NCI-H524 (cell line): ENCODE measurements at places on chromosomes 1 and 21.

GRCh38 chr1:56061824-56062223, 517.5 kb downstream of the PLPP3 start:
- no peak for DNase-seq

GRCh38 chr1:94538243-94538827, 3.2 kb downstream of the F3 start:
- DNase-seq, result no peak

GRCh38 chr21:40177979-40178378, 310.7 kb downstream of the PCP4 start:
- no peak for DNase-seq

- no peak for DNase-seq
These were observed 36.7 kb upstream of the APOBEC4 start for GRCh38 chr1:183689762-183690204.

DNA sequence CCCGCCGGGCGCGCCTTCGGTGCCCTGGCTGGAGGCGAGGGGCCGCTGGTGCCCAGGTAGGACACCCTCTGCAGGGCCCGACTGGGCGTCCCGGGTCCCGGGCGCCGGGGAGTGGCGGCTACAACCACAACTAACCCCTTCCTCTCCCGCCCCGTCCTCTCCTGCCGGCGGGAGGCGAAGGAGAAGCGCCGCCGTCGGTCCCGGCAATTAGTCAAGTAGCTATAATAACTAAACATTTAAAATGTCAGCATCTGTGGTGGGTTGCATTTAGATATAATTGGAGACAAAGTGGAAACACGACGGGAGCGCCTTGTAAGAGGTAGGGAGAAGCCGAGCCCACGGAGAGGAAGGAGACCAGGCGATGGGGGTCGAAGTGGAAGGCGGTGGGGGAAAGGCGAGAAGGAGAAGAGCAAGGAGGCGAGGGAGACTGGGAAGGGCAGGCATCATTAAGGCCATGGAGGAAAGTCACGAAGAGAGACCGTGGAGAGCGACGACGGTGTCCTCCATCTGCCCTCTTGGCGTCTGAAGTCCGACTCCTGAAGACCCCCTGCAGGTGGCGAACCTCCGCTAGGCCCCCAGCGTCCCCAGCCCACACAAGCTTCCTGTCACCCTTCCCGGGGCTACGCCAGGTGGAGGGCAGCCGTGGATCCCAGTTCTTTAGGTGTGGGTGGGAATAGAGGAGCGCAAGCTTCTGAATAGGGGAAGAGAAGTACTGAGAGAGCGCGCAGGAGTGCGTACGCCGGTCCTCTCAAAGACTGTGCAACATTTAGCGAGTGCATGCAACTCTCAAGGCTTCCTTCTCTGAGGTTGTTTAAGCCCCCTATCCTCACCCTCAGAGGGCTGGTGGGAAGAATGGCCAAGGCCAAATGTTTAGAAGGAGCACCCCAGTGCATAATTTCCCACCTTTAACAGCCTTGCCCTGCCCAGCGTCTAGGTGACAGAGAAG, 1.6 kb downstream of the CNIH3 start:
- DNase-seq, result no peak

GRCh38 chr1:220458936-220459335, 69.0 kb upstream of the MARK1 start:
- no peak for DNase-seq

DNA sequence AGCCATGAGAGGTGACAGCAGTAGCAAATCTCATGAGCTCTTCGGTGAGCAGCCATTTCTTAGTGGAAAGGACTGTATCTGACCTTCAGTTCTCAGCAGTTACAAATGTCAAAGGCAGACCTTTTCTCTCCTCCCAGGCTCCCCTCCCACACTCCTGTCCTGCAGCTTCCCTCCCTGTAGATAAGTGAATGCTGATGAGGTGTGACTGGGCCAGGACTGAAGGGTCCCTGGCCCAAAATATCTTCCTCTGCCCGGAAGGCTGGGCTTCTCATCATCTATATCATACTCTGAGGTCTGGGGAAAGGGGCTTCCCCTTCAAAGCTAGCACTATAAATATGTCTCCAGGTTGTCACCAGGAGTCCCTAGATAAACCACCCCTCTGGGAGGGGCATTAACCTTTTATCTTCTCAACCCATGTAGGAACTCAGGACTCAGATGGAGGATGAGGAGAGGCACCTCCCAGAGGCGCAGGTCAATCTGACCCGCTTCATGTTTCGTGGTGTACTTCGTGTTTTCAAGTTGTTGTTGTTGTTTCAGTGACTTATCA, 3.6 kb upstream of the ADAMTSL4 start:
- DNase-seq, result no peak
